ENCODE measurements at places on chromosomes 11 and 22.

GRCh38 chr11:63666874-63667273, 4.3 kb downstream of the ATL3 start:
- no peak for DNase-seq

DNA sequence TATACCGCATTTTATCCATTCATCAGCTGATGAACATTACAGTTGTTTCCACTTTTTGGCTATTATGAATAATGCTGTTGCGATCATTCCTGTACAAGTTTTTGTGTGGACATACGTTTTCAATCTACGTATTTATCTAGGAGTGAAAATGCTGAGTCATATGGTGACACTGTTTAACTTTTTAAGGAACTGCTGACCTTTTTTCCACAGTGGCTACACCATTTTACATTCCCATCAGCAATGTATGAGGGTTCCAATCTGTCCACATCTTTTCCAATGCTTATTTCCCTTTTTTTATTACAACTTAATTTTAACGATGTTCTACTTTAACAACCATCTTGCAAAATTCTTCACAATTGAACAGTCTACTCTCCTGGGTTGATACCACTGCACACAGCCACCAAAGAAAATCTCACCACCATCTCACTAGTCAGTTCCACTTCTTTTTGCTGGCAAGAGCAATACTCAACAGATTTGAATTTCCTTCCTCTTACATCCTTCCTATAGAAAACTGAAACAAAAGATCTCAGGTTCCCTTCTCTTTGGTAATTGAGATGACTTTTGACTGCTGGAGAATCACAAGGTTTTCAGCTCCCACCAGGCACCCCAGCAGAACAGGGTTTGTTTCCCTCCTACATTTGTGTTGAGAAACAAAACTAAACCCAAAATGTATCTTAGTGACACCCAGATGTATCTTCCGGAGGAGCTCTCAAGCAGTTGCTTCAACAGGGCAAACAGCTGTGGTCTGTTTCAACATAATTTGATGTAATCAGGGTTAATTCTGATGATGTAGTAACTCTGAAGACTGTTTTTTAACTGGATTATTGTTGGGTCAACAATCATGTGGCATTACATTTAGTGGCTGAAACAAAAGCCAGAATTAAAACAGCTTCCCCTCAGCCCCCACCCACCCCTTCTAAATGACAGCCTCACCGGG, 7.0 kb upstream of the GAB2 start:
- no peak for DNase-seq

DNA sequence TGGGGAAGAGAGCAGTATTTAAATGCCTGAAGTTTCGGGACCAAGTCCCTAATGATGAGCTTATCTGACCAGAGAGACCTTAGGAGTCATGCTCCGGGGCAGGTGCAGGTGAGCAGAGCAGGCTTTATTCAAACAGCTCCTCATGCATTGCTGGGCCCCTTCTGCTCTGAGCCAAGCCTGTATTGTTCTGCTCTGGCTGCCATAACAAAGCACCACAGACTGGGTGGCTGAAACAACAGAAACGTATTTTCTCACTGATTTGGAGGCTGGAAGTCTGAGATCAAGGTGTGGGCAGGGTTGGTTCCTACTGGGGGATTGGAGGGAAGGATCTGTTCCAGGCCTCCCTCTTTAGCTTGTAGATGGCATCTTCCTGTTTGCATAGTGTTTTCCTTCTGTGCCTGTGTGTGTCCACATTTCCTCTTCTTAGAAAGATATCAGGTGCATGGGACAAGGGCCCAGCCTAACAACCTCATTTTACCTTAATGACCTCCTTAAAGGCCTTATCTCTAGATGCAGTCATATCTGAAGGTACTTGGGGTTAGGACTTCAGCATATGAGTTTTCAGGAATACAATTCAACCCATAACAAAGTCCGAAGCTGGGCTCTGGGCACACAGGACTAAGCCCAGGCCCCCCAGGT, 97.1 kb upstream of the PARVA start:
- DNase-seq: no peak

GRCh38 chr11:86119077-86119476, 50.2 kb upstream of the PICALM start:
- peak; percentile 86 for DNase-seq

DNA sequence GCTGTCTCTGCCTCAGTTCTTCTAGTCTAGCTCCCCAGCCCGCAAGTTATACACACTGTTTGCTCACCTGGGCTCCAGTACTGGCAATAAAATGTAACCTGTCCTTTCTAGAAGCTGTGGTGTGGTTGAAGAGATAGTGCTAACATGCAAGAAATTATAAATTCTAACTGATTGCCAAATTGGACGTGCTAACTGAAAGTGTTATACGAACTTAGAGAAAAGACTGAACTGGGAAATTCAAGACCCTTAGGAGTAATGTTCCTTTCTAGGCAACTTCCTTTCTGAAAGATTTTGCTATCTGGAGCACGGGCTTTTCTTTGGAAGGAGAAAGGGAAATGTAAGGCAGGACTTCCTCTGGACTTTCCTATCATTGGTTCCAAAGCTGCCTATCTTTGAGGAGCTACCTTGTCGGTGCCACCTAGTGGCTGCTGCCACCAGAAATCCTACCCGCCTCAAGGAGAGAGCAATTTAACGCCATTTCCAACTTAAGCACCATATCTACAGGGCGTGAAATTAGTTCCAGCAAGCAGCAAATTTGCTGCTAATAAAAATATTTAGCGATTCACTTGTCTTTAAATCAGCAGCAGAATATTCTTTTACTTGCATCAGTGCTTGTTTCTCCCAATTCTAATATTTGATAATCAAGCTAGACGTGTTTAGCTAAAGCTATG, 12.7 kb upstream of the TMEM218 start:
- DNase-seq: peak; percentile 53

DNA sequence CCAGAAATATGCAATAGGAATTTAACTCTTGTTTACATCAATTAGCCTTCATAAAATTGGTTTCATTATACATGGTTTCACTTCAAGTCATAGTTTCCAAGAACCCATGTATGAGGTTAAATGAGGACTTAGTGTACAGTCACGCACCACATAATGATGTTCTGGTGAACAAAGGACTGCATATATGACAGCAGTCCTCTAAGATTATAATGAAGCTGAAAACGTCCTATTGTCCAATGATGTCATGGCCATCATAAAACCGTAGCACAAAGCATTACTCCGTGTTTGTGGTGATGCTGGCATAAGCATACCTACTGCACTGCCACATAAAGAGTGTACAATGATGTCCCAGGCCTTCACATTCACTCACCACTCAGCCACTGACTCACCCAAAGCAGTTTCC, 31.1 kb downstream of the SMCO4 start:
- no peak for DNase-seq

DNA sequence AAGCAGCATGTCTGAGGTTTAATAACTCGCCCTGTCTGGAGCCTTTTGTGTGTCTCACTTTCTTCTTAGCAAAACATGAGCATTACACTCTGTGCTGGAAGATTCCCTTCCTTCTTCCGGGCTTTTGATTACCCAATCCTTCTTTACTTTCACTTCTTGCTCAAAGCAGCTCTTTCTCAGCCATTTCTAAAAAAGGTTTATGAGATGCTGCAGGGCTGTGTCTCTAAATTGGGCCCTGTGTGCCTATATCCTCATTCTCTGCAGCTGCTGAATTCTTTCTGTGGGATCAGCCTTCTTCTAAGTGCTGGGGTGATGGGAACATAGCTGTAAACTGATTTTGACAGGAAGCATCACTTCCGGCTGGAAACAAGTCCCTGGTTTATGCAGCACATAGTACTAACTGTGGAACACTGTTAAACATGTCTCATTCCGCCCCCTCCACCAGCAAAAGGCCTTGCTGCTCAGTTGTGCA, 71.8 kb downstream of the PIWIL4 start:
- peak; percentile 49 for DNase-seq

DNA sequence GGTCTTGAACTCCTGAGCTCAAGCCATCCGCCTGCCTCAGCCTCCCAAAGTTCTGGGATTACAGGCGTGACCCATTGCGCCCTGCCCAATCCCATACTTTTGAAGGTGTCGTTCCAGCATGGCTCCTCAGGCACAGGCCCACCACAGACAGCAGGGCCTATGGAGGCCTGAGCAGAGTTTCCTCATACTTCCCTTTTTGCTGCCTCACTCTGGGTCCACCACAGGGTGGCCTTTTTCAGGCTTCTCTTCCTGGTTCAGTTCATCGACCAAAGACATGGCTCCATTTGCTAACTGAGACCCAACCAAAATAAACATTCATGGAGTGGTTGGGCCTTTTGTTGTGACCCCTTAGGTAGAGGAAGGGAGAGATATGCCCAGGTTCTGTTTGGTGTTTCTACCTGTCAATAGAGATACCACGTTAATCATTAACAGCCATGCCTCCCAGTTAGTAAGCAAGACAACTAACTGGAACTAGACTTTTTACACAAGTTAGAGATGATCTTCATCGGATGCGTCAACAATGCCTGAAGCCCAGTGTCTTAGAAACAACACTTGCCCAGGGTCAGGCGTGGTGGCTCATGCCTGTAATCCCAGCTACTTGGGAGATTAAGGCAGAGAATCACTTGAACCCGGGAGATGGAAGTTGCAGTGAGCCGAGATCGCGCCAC, 35.1 kb downstream of the TRIOBP start:
- DNase-seq: no peak

DNA sequence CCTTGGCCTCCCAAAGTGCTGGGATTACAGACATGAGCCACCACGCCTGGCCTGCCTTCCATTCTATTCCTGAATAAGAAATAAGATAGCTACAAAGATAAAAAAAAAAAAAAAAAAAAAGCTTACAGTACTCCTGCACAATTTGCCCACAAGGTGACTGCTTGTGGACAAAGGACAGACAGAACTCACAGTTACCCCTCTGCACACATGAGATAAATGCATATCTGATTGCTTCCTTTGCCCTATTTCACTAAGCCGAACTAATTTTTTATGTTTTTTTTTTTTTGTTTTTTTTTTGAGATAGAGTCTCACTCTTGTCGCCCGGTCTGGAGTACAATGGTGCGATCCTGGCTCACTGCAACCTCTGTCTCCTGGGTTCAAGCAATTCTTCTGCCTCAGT, 23.6 kb upstream of the HSPA8 start:
- DNase-seq: no peak

DNA sequence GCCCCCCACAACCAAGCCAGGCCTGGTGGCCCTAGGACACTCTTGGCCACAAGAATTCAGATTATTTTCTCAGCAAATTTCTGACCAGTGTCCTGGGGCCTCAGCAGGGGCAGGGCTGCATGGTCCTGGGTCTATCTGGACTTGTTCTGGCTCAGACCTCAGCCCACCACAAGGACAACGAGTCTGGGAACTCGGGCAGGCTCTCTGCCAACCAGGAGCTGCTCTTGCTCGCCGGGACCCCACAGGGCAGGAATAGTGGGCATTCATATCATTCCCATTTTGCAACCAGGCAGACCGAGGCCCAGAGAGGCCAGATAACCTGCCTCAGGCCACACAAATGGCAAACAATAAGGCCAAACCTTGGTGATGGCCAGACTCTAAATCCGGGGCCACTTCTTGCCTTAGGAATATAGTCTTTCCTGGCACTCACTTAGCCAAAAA, 75.4 kb upstream of the WNT7B start:
- peak; percentile 16 for DNase-seq

DNA sequence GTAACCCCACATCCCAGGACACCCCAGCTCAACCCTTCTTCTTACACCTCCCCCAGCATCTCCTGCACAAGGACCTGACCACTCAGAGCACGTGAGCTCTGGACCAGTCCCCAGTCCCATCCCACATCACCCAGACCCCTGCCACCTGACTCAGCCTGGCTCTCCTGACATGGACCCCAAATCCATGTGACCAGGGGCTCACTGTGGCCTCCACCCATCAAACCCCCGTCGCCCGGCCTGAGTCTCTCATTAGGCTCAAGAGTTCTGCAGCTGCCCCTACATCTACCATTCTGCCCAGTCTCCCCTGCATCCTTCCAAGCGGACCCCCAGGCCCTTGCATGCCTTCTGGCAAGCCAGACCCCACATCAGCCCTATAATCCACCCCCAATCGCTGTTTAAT, 1.9 kb upstream of the LIF start:
- DNase-seq: no peak

- DNase-seq: no peak
These were observed 245.9 kb upstream of the FAT3 start for GRCh38 chr11:91978747-91979146.

GRCh38 chr22:42326801-42327200, 56.3 kb upstream of the TCF20 start:
- no peak for DNase-seq

DNA sequence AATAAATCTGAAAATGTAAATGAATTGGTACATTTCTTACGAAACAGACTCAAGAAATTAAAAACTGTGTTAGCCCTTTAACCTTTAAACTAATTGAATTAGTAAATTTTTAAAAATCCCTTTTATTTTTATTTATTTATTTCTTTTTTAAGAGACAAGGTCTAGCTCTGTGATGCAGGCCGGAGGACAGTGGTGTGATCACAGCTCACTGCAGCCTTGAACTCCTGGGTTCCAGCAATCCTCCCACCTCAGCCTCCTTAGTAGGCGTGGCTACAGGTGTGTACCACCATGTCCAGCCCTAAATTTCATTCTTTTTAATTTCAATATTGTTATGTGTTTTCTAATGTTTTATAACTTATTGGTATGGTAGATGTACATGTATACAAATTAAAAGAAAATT, 72.6 kb downstream of the MYEOV start:
- DNase-seq: peak; percentile 5

DNA sequence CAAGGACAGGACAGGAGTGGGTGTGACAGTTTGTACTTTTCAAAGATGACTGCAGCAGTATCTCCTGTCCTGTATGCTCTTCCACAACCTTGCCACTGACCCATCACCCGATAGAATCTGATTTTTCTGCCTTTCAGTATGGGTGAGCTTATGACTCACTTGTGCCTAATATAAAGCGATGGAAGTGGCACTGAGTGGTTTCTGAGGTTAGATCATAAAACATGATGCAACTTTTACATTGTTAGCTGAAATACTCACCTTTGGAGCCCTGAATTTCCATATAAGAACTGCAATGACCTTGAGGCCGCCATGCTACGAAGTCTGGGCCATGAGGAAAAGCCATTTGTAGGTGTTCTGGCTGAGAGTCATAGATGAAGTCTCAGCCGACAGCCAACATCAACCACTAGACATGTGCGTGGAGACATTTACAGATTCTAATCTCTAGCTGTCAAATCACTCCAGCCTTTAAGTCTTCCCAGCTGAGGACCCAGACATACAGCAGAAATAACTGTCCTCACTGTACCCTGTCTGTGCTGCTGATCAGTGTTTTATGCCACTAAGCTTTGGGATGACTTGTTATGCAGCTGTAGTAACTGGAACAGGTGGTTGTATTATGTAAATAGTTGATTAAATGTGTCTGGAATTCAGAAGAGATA, 105.9 kb upstream of the ARHGAP20 start:
- no peak for DNase-seq

Measured in lung (tissue), 17 donors.